ENCODE measurements at places on chromosomes 2 and 18.

DNA sequence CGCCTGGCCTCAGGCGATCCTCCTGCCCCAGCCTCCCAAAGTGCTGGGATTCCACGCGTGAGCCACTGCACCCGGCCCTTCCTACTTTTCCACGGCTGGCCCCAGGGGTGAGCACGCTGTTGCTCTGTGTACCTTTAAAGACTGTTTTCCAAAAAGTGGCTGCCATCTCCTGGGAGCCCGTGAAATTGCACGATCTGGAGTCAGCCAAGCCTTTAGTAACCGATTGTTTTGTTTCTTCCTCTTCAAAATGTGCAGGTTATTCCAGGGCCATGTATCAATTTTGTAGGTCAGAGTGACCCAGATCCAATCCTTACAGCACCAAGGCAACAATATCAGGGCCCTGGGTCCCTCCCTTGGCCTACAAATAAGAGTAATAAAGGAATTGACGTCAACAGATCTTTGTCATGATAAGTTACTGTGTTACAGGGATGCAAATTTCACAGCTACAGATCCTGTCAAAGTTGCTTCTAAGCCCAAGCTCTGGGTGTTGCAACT is 135.6 kb upstream of the ZNF236 start:
- DNase-seq = peak; percentile 68

GRCh38 chr2:65536596-65536995 is 104.2 kb upstream of the SPRED2 start:
- DNase-seq = peak; percentile 74

DNA sequence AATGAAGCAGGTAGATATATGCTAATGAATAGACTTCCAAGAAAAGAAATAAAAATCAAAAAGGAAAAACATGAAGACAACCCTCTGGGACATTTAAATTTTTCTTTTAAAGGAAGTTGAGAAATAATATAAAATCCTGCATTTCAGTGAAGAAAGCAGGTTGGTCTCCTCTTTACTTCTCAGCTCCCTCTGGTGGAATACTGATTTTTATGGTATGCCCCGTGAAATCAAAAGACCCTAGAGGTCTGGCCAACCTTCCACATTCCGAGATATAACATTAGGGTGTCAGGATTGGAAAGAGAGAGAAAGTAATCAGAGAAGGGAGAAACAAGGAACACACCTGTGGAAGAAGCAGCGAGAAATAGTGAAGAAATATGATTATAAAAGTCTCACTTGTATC is 72.7 kb downstream of the DNER start:
- DNase-seq = no peak

DNA sequence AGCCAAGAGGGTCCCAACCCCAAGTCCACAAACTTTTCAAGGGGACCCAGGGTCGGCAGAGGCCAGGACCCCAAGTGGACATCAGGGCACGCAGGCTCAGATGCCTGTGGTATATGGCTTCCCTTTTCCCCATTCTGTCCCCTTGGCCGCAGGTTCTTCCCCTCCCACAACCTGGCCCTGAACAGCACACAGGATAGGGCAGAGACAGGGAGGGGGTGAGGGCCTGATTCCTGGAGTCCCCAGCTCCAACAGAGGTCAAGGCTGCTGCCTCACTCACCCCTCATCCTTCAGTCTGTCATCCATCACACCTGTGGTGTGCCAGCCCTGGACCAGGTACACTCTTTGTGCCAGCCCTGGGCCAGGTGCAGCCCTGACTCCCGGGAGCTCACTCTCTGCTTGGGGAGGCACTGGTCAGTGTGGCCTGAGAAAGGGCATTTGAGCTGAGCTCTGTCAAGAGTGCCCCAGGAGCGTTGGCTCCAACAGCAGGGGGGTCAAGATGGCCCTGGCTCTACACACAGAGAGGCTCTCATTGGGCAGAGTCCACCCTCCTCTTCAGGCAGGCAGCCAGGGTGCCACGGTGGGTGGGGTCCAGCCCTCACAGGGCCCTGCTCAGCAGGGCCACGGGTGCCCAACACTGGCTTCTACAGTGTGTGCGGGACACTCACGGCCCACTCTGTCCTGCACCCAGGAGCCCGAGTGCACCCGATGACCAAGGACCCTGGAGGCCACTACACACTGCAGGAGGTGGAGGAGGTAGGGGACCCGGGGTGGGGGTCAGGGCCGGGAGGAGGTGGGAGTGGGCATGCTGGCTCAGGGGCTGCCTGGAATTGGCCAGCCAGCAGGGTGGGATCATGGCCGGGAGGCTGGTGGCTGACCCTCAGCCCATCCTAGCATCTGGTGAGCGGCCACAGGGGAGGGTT is 1.6 kb downstream of the AGXT start:
- no peak for DNase-seq

- no peak for DNase-seq
Observed at GRCh38 chr2:172329774-172330671, 97.4 kb upstream of the ITGA6 start.

DNA sequence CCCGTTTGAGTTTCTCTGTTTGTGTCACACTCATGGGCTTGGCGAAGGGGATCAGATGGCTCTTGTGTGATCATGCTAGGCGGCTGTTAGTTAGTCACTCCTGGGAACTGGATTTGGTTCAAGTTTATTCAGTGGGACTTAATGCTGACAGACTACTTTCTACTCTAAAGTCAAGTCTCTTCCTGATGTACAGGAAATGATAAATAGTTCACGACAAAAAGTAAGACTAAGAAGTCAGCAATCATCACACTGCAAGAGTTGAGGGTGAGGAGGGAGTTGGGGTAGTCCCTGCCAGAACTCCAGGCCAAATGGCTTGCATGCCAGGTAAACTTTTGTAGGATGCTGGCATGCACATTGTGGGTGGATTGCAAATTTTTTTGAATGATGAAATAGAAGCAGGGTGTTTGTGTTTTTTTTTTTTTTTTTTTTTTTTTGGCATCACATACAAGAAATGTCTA is 25.1 kb upstream of the CCL20 start:
- DNase-seq = no peak

GRCh38 chr2:108239786-108240185 is at the start of gene SULT1C3:
Gene SULT1C3 (plus strand): TSS chr2:108239968. CDS start chr2:108247195, 7,227 bp downstream.
- DNase-seq = no peak

DNA sequence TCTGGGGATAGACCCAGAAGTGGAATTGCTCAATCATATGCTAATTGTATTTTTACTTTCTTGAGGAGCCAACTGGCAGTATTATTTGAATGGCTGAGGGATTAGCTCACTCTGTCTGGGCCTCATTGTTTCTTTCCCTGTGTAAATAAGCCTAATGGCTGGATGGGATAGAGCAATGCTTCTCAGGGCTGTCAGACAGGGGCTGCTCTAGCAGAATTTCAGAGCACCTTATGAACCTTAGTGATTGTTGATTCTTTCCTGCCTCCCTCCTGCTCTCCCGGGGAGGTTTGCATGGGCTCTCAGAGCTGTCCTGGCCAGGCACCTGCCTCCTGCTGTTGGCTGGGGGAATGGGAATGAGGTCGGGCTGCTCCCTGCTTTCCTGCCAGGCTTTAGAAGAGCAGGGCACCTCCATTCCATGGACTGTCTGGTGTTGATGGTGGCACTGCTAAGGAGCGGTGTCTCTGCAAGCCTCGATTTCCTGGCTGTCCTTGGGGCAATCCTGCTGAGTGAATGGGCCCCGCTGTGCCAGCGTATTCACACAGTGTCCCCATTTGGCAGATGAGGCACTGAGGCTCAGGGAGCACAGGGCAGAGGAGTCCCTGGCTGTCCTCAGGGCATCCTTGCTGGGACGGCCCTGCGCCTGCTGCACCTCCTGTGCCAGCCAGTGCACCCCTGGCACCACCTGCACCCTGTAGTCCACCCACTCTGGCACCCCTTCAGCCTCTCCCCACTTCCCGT is 468.2 kb upstream of the HS6ST1 start:
- no peak for DNase-seq

- no peak for DNase-seq
Observed at GRCh38 chr2:231388725-231389346, 6.7 kb upstream of the B3GNT7 start.

DNA sequence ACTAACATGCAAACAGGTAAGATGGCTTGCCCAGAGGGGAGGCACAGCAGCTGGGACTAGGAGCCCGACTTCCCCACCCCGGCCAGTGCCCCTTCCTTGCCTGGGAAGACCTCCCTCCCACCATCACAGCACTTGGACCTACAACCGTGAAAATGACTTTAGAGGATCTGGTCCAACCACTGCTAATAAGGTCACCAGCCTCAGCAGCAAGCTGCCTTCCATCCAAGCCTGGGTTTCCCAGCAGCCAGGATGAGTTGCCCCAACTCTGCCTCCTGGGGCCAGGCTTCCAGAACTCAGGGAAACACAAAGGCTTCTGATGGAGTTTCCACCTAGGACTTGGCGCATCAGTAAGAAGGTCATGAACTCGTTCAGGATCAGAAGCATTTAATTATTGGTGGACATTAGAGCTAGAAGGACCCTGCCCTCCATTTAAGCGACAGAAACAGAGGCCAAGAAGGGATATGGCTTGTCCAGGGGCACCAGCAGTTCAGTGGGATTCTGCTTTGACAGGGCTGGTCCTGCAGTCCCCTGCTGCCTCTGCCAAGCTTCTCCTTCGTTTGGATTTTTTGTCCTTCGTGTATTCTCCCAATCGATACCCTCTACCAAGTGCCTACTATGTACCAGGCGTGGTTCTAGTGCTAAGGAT is 403.0 kb upstream of the ID2 start:
- no peak for DNase-seq

DNA sequence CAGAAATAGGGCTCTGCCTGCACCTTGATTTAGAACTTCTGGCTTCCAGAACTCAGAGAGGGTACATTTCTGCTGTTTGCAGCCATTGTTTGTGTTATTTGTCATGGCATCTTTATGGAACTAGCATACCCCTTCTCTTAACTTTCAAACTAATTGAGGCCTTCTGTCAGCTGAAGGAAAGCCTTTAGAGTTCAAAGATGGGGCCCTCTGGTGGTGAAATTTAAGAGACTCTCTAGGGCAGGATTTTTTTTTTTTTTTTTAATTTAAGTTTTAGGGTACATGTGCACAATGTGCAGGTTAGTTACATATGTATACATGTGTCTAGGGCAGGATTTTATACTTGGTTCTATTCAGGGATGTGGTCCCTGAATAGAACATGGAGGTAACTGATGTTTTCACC is 260.6 kb upstream of the LINC00305 start:
- DNase-seq = peak; percentile 17

DNA sequence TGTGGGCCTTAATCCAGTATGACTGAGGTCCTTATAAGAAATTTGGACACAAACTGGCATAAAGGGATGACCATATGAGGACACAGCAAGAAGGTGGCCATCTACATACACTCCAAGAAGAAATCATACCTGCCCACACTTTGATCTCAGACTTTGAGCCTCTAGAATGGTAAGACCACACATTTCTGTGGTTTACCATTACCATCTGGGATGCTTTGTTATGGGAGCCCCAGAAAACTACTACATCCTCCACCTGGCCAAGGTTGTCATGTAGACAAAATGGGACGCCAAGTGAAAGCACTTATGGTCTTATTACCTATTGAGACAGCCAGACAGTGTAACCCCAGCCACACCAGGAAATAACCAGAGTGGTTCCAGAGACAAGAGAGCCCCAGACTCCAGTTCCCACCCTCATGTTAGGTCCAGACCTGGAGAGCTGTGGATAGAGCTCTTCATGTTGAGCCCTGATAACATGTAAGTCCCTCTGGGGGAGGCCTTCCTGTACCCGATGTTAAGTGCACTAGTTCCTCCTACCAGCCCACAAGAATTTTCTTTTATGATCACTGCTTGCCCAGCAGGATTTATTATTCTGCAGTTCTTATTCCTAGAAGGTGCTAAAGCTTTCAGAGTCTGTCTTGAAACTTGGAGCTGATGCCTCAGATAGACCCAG is 4.6 kb upstream of the ADD2 start:
- DNase-seq = no peak

DNA sequence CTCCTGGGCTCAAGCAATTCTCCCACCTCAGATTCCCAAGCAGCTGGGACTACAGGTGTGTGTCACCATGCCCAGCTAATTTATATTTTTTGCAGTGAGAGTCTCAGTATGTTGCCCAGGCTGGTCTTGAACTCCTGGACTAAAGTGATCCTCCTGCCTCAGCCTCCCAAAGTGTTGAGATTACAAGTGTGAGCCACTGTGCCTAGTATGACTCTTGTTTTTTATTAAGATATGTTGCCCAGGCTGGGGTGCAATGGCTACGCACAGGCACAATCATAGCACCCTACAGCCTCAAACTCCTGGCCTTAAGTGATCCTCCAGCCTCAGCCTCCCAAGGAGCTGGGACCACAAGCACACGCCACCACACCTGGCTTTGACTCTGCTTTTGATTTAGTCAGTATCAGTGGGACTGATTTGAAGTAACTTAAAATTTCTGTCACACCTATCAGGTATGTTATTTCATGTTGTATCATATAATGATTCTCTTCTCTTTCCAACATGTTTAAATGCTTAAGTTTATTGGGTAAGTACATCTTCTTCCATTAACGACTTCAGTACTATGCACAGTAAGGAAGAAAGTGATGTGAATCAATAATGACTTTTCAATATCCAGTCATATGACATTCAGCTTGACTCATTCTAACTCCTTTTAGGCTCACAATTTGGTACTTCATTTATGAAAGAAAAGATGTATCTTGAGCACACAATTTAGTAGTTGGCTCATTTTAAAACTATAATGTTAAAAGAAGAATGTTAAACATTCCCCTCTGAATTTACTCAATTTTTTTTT is 6.3 kb downstream of the PPP4R3B start:
- DNase-seq = no peak

DNA sequence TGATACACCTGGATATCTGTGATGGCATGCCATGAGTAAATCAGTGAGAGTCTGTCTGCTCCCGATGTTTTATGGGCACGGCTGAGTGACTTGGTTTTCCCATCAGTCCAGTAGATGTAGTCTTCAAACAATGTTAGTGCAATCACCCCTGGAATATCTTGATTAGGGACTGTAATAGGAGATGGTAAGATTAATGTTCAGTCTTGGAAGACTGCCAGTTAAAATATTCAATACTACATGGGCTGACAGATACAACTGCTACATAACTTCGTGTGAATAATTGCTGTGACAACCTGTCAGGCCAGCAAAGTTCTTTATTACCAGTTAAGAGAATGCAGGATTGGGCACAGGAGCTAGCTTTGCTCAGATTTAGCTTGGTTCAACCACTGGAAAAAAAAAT is 1673.3 kb downstream of the LRP1B start:
- no peak for DNase-seq

DNA sequence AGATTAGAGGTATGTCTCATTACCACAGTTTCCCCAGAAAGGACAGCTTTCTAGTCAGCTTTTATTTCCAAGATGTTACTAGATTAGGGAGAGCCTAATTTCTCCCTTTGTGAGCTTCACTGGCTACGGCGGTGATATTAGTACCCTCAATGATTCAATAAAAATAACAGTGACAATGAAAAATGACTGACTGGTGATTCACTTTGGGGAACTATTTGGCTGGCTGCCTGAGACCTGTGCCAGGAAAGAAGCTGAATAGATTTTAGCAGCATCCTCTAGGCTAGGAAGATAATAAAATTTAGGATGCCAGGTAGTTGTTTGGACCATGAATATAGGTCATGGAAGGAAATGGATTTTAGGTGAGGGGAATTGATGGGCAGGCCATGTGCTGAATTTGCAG is 178.7 kb downstream of the FMNL2 start:
- DNase-seq = no peak

DNA sequence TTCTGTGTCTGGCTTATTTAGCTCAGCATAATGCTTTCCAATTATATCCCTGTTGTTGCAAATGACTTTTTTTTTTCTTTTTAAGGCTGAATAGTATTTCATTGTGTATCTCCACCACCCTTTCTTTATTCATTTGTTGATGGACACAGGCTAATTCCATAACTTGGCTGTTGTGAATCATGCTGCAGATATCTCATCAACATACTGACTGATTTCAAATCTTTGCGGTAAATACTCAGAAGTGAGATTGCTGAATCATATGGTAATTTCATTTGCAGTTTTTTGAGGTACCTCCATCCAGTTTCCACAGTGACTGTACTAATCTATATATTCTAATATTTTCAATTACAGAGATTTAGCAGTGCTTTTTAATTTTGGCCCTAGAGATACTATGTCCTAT is 266.2 kb downstream of the TMX3 start:
- DNase-seq = no peak

Data from GM13977 (cell line).